ENCODE measurements at places on chromosomes 3 and 15.

DNA sequence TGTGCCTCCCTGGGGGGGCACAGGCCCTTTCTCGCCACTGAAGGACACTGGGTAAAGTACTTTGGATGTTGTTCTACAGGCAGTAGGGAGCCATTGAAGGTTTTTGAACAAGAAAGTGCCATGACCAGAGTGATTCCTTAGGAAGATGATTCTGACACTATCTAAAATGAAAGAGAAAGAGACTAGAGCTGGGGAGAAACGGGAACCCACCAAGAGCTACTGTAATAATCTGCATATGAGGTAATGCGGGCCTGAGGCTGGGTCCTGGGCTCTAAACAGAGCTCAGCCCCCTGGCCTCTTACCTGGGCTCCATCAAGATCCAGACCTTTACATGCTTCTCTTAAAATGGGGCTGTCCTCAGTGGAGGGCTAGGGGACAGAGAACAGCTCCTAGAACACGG, 24.9 kb downstream of the GRK7 start:
- DNase-seq, result no peak

- DNase-seq, result peak; percentile 81
Observed at GRCh38 chr3:40417845-40418543, 31.0 kb downstream of the ENTPD3 start.

- peak; percentile 44 for DNase-seq
Observed at GRCh38 chr15:73265536-73266153, 103.1 kb downstream of the HCN4 start.

- no peak for DNase-seq
Observed at GRCh38 chr3:160810362-160811236, 54.6 kb downstream of the PPM1L start.

DNA sequence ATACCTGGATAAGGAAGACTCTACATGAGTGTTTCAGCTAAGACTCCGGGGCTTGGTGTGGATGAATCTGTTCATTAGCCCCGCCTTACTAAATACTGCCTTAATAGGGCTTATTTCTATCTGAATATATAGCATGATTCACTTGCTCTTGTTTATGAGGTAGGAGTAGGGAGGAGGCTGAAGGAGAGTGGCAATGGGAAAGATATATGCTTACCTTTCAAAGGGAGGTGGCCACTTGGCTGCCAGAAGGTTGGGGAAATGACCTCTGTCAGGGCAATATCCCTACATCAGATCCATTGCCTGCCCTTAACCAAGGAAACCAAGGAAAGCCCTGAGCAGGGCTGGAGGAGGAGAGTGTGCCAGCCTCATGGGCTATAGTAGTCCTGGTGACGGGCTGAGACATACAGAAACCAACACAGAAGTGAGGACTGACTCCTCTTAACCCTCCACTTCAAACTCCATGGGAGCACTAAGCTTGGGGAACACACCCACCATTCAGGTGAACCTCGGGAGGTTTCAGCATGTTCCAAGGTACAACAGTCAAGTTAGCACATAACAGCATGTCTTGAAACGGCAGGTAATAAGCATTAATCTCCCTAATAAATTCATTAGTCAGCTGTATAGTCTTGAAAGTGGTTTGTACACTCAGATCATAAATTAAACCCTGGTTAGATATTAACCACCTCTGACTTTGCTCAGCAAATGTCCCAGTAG, 80.1 kb downstream of the EOMES start:
- no peak for DNase-seq

DNA sequence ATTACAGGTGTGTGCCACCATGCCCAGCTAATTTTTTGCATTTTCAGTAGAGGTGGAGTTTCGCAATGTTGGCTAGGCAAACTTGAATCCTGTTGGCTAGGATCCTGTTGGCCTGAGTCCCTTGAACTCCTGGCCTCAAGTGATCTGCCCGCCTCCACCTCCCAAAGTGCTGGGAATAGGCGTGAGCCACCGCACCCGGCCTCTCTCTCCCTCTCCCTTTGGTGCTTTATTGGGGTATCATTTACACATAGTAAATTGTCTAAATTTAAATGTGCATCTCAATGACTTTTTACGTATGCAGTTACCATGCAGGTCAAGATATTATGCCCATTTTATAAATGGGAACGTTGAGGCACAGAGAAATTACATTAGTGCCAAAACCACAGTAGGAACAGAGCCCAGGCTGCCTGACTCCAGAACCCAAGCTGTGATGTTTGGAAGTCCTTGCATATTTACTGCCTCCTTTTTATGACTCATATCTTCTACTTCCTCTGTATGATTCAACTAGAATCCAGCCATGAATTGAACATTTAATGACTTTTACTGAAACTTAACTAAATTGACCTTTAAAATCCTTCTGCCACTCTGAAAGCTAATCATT, 34.0 kb upstream of the RPP14 start:
- DNase-seq, result peak; percentile 76

GRCh38 chr15:31364301-31365031, 37.8 kb downstream of the KLF13 start:
- peak; percentile 66 for DNase-seq

- DNase-seq, result no peak
Observed at GRCh38 chr15:75597667-75598341, 18.7 kb upstream of the PTPN9 start.

DNA sequence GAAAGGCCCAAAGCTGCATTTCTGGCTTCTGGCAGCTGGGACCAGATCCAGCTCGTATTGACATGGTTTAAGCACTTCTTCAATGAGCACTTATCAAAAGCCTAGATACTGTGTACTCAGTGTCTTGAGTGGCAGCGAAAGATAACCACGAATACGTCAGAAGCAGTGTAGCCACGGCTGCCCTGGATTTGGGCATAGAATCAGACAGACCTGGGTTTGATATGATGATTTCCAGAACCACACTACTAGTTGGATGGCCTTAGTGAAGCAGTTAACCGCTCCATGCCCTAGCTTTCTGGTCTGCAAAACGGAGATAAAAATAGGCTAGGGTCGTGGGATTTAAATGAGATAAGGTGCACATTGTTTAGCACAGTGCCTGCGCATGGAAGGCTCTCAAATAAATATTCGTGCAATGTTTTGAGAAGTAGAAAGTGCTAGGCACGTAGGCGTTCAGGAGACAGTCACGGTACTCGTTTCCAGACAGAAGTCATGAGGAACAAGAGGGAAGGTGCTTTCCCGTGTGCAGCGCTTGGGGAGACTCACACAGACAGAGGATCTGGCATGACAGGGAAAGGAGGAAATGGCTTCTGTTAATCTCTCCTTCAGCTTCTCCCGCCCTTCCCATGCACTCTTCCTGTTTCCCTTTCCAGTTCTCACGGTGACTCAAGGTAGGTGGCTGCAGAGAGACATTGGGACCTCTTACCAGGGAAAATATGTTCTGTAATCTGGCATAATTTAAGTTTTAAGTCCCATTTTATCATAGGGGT, 70.3 kb downstream of the CCNL1 start:
- DNase-seq, result no peak

DNA sequence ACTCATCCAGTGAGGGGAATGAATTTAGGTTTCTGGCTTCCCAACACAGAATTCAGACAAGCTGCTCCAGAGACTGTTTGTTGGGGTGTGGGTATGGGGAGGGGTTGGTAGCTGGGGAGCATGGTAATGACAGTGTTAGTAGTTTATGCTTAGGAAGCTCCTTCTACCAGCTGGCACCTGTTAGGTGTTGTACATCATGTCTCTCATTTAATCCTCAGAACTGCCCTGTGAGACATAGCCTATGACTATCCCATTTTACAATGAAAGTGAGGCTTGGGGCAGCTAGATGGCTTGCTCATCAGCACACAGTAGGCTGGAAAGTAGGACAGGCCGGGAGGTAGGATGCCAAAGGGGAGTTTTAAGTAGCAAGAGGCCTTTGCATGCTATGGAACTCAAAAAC, 2.5 kb downstream of the EIF4E3 start:
- DNase-seq, result no peak

- no peak for DNase-seq
Observed at GRCh38 chr3:140233702-140234101, 298.7 kb downstream of the CLSTN2 start.

- no peak for DNase-seq
Observed at GRCh38 chr3:12611117-12611516, 52.8 kb downstream of the RAF1 start.

DNA sequence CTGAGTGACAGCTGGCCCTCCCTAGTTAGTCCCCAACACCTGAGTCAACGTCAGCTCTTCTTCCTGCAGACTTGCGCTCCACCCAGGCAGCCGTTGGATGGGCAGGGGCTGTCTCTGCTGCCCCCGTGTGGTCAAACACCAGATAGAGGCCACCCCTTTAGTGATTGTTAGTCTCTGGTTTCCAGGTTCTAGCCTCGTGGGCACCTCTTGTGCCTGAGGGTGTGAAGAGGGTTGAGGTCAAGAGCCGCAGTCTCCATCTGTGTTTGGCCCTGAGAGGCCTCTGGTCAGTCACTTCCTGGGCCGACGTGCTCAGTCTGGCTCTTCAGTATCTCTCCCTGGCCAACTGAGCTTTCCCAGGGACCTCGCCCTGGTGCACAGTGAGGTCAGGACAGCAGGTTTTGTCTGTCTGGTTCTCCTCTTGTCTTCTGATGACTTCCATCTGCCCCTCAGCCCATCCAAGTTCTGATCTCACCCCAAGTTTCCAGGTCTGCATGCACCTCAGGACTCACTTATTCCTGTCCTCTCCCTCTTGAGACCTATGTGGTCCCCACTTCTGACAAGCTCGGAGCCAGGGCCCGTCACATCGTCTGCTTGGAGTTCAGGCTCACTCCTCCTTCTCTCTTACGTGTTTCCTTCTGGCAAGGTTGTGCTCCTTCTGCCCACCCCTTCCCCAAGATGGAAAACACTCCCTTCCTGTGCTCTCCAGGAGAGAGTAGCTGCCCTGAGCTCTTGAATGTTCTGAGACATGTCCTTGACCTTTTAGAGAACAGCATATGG, 20.9 kb downstream of the CD276 start:
- DNase-seq, result peak; percentile 63

DNA sequence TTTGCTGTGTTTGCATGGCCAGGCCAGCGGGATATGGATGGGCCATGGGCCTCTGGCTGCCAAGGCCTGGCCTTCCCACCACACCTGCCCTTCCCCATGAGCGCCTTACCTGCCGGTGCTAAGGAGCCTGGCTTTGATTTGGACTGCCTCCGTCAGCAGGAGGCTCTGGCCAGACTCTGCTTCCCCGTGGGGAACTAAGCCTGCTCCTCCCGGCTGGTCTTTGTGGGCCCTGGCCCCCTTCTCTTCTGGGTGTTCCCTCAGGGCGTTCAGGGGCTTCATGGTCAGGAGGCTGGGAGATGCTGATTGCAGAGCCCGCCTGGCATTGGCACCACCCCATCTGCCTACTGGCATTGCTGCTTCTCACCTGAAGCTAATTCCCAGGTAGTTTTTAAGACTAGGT, 45.2 kb downstream of the SMAD6 start:
- DNase-seq, result no peak

DNA sequence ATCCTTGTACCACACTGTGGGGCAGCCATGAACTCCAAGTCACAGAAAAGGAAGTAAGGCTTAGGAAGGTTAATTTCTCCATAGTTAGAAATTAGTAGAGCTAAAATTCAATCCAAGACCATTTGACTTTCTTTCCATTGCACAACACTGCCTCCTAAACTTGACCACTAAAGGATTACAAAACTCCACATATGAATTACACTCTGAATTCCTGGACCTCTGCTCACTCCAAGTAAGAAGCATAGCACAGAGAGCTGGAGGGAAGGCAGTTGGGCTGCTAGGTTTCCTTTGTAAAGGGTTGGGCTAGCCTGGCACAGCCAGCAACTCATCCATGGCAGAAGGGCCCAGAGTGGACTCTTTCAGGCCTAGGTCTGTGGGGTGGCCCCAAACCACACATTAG, 134.4 kb downstream of the MYLK start:
- no peak for DNase-seq

- no peak for DNase-seq
Observed at GRCh38 chr3:49173792-49174170, 2.4 kb downstream of the KLHDC8B start.

DNA sequence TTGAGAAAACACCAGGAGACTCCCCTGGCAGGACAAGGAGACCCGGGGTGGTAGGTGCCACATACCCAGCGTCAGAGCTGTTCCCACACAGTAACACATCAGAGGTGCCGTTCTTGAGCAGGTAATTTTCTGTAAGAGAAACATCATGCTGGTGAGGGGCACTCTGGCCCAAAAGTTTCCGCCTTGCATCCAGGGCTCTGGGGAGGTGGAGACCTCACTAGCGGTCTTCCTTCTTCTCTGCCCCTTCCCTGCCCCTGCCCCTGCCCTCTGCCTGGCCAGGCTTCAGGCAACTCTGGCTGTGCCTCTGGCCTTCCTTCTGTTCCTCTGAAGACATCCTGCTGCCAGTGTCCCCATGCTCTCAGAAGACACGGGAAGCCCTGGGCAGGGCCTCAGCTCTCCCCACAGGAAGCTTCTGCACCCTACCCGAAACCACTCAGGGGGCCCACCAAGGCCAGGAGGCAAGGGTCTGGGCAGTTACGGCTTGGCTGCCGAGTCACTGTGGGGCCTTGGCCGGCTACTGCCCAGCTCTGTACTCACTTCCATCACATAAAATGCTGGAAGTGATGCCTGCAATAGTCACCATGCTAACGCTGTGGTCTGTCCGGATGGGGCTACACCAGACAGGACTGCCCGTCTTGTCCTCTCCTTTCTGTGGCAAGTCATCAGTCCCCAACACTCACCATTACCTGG, 41.3 kb downstream of the SCN5A start:
- DNase-seq, result no peak

- DNase-seq, result no peak
Observed at GRCh38 chr15:36469311-36469966, 110.0 kb upstream of the CDIN1 start.

- no peak for DNase-seq
Observed at GRCh38 chr15:71231758-71232157, 116.5 kb downstream of the THSD4 start.

DNA sequence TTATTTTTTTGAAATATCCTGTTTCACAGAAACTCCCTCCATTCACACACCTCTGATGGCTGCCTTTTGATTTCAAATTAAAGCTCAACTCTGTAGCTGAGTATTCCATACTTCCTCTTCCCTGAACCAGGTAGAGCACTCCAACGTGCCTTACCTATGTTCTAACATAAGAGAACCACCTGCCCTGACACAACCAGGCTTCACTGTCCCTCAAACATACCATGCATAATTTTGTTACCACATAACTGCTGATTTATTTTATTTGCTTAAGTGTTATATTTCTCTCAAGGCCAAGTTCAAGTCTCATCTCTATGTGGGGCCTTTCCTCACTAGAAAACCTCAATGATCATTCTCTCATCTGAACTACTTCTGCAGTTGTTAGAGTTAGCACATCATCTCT, 209.7 kb downstream of the P3H2 start:
- no peak for DNase-seq

DNA sequence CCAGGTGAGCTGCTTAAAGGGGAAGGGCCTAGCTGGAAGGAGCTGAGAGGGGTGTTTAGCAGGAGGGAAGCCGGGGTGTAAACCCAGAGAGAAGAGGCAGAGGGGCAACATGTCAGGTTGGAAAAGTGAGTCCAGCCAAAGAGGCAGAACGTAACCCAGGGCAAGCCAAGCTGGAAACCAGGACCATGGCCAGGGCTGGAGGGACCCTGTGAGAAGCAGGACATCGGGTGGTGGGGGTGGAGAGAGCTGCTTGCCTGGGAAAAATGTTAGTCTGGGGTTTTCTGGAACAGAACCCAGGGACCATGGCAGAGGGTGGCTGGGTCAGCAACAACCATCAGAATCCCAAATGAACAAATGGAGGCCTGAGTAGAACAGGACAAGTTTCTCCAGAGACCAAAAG, 32.6 kb downstream of the SEMA5B start:
- DNase-seq, result no peak

- no peak for DNase-seq
Observed at GRCh38 chr15:64216730-64217428, 54.1 kb upstream of the PPIB start.

GRCh38 chr3:169780742-169781141, 7.5 kb downstream of the MYNN start:
- no peak for DNase-seq

All from RWPE1 (cell line).